ENCODE measurements at places on chromosomes 3 and 15.

- no peak for DNase-seq
These were observed 449.3 kb downstream of the TAFA4 start for GRCh38 chr3:68483041-68483440.

GRCh38 chr15:99704444-99704838 is 28.8 kb downstream of the LYSMD4 start:
- peak; percentile 82 for DNase-seq

- DNase-seq: peak; percentile 76
These were observed 91.8 kb upstream of the PFN2 start for GRCh38 chr3:150062492-150062891.

DNA sequence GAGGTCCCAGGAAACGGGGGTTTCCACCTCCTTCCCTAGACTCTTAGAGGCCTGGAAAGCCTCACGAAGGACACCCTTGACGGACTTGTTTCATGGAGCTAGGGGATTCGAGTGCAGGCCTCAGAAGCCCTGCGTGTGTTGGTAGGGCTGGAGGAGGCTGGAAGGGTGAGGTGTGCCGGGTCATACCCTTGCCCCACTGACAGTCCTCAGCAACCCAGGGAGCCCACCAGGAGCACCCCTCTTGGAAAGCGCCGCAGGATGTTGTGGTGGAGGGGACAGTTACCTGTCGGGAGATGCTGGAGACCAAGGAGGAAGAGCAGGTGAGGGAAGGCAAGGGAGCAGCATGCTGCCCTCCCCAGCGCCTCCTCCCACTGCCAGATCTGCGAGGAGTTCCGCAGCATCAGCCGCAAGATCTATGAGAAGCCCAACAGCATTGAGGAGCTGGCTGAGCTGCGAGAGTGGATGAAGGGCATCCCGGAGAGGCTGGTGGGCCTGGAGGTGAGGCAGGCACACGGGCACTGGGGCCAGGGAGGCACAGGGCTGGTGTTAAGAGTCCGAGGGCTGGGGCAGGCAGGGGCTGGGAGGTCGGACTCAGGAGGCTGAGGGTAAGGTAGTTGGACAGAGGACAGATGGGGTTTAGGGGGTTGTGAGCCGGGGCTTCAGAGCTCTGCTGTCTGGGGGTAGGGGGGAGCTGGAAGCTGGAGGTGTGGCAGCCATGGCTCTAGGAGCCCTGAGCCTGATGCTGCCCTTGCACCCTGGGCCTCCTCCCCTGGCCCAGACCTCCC is 33.7 kb downstream of the DNAH1 start:
- DNase-seq: no peak

DNA sequence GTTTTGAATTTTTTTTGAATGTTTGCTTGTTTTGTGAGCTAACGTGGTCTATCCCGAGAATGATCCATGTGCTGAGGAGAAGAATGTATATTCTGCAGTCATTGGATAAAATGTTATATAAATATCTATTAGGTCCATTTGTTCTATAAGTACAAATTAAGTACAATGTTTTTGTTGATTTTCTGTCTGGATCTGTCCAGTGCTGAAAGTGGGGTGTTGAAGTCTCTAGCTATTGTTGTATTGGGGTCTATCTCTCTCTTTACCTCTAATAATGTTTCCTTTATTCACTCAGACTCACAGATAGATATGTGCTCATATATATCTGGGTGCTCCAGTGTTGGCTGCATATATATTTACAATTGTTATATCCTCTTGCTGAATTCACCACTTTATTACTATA is 144.8 kb upstream of the SETMAR start:
- DNase-seq: no peak

DNA sequence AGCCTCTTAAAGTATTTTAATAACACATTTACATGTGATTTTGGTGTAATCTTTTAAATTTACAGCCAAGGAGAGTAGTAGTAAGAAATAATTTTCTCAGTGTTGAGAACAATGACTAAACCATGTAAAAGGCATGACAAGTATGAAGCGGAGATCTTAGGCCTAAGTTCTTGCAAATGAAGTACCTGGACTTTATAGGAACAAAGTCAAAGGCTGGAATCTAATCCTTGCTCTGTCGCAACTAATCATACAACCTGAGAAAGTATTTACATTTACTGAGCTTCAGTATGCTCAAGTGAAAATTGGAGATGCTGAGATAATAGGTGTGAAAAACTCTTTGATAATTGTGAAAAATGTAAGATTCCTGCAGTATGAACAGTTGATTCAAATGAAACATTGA is 86.4 kb upstream of the VGLL3 start:
- no peak for DNase-seq

GRCh38 chr3:12318758-12319621 is 30.1 kb downstream of the PPARG start:
- DNase-seq: no peak

DNA sequence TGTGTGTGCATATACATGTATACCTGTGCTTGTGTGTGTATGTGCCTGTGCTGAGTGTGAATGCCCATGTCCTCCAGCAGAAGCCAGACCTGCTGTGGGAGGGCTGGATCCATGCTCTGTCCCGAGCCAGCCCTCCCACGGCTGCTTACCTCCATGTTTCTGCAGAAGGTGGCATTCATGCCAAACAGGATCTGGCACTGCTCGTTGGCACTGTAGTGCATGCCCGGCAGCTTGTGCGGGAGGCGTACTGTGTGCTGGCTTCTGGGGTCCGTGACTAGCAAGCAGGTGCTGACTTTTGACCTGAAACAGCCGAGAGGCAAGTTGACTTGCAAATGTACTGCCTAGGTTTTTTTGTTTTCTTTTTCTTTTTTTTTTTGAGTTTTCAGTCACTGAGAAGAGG is 189.3 kb downstream of the ADAMTS17 start:
- no peak for DNase-seq
